ENCODE measurements at places on chromosomes 12 and 14. TPM values are rescaled to one million over a fixed set of nuclear protein-coding genes. Genes with fewer than 3 reads are reported as not detected.

TEX52 gene
- not detected for polyA plus RNA-seq

GLS2 gene
- polyA plus RNA-seq: 3.8 TPM

B4GALNT1 gene
- not detected for polyA plus RNA-seq

COA8 gene
- polyA plus RNA-seq: 67.9 TPM

ADAM21 gene
- 0.18 TPM for polyA plus RNA-seq

RFX4 gene
- not detected for polyA plus RNA-seq

WIF1 gene
- polyA plus RNA-seq: not detected

SIX6 gene
- not detected for polyA plus RNA-seq

HCAR1 gene
- not detected for polyA plus RNA-seq

TWF1 gene
- 22.3 TPM for polyA plus RNA-seq

FGF6 gene
- not detected for polyA plus RNA-seq

C1R gene
- not detected for polyA plus RNA-seq

MYF5 gene
- polyA plus RNA-seq: not detected

TSPAN9 gene
- polyA plus RNA-seq: not detected

SYNE3 gene
- 8.8 TPM for polyA plus RNA-seq

MYF6 gene
- not detected for polyA plus RNA-seq

CNOT2 gene
- polyA plus RNA-seq: 106 TPM

KRT79 gene
- polyA plus RNA-seq: not detected

KERA gene
- polyA plus RNA-seq: not detected

ATG101 gene
- polyA plus RNA-seq: 25.4 TPM

KRT77 gene
- polyA plus RNA-seq: not detected

CFAP54 gene
- polyA plus RNA-seq: 0.13 TPM

ANHX gene
- polyA plus RNA-seq: not detected

CLEC12A gene
- polyA plus RNA-seq: 0.55 TPM

IL31 gene
- not detected for polyA plus RNA-seq

ACSS3 gene
- not detected for polyA plus RNA-seq

FLRT2 gene
- polyA plus RNA-seq: not detected

GPATCH2L gene
- 8.3 TPM for polyA plus RNA-seq

LRRC10 gene
- polyA plus RNA-seq: not detected

OR4E2 gene
- not detected for polyA plus RNA-seq

SERPINA4 gene
- polyA plus RNA-seq: not detected

RNASE4 gene
- 9.0 TPM for polyA plus RNA-seq

PLEKHD1 gene
- polyA plus RNA-seq: 0.11 TPM

CBLN3 gene
- polyA plus RNA-seq: 2.9 TPM

Data from IgD-negative memory B cell (primary cell).